ENCODE measurements at places on chromosomes 1 and 21. TPM values are rescaled to one million over a fixed set of nuclear protein-coding genes. Genes with fewer than 3 reads are reported as not detected.

DNA sequence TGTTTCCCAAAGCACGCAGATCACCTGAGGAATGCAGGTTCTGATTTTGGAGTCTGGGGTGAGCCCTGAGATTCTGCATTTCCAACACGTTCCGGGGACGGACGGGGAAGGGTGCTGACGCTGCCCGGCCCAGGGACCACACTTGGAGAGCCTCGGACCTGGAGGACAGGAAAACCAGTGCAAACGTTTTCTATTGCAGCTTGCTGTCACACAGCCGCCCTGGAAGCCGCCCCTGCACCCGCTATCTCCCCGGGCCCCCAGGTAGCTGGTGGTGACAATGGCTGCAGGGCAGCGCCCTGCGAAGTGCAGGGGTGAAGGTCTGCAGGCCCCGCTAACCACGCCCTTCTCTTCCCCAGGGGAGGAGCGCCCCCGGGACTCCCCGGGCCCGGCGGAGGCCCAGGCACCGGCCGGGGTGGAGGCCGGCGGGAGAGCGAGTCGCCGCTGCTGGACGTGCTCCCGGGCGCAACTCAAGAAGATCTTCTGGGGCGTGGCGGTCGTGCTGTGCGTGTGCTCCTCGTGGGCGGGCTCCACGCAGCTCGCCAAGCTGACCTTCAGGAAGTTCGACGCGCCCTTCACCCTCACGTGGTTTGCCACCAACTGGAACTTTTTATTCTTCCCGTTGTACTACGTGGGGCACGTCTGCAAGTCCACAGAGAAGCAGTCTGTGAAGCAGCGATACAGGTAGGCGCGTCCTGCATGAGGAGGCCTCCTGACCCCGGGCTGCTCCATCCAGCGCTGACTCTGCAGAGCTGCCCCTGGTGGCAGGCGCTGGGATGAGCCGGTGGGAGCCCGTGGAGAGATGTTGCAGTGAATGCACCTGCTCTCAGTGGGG, 142.0 kb upstream of the COA6 start:
- peak overlapping the region; percentile 86 for H3K27ac ChIP-seq
- H3K36me3 ChIP-seq, result no peaks in the 10 kb centered on the region
- no peak overlapping the region for H3K4me3 ChIP-seq
- peaks cover 53% of the 10 kb centered on the region for H3K4me1 ChIP-seq
- no peaks in the 10 kb centered on the region for H3K27me3 ChIP-seq

- H3K36me3 ChIP-seq, result no peaks in the 10 kb centered on the region
- peak within 1 kb of the TSS; percentile 31 for H3K4me3 ChIP-seq
- H3K27ac ChIP-seq, result no peak within 1 kb of the TSS
- no peak for DNase-seq
- H3K27me3 ChIP-seq, result peaks cover 97% of the 10 kb centered on the region
- no peaks in the 10 kb centered on the region for H3K4me1 ChIP-seq
Measured at GRCh38 chr1:207454046-207454964, at the start of gene CR2. CR2 (plus strand) TSS chr1:207454328; CDS start chr1:207454419, 91 bp downstream.

- no peak for DNase-seq
- no peak overlapping the region for H3K4me3 ChIP-seq
- no peaks in the 10 kb centered on the region for H3K36me3 ChIP-seq
- H3K27ac ChIP-seq, result no peak overlapping the region
- H3K4me1 ChIP-seq, result no peaks in the 10 kb centered on the region
- H3K27me3 ChIP-seq, result no peaks in the 10 kb centered on the region
Measured at GRCh38 chr1:7257225-7257624, 472.0 kb downstream of the CAMTA1 start.

DNA sequence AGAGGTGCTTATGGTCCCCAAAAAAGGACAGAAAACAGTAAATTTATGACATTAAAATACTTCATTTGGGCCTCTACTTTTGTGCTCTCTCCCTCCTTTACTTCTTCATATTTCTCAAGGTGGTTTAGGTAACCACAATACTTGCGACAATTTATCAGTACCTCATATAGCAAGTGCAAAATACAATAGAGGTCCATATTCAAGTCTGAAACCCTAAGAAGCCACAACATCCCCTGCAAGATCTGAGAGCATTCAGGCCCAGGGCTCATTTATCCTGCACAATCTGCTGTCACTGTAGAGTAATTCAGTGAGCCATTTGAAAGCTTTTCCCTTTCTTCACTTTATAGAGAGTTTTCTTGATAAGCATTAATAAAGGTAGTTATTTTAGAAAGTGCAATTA, 24.2 kb upstream of the ATP6V1G3 start:
- no peak for DNase-seq
- no peaks in the 10 kb centered on the region for H3K27me3 ChIP-seq
- H3K4me3 ChIP-seq, result no peak overlapping the region
- H3K36me3 ChIP-seq, result no peaks in the 10 kb centered on the region
- no peaks in the 10 kb centered on the region for H3K4me1 ChIP-seq

GRCh38 chr1:2446394-2446793, 29.7 kb upstream of the PLCH2 start:
- H3K4me1 ChIP-seq, result no peaks in the 10 kb centered on the region
- H3K27ac ChIP-seq, result no peak overlapping the region
- no peaks in the 10 kb centered on the region for H3K36me3 ChIP-seq

DNA sequence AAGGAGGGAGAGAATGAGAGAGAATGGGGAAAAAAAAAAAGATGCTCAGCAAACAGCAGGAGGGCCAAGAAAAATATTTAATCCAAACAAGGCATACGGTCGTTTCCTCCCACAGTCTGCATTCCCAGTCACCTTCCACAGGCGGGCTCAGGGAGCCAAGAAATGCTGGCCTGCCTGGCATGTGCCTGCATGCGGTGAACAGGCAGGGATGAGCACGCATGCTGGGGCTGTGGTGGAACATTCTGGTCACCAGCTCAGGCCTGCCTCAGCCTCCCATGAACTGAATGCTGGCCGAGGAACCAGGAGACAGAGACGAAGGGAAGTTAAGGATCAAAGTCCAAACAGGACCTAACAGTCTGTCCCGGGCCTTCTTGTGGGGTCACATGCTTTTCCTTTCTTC, 335.3 kb downstream of the ASTN1 start:
- no peaks in the 10 kb centered on the region for H3K36me3 ChIP-seq
- H3K27ac ChIP-seq, result no peak overlapping the region
- H3K27me3 ChIP-seq, result no peaks in the 10 kb centered on the region
- H3K4me1 ChIP-seq, result no peaks in the 10 kb centered on the region
- no peak for DNase-seq

- no peak for DNase-seq
- H3K36me3 ChIP-seq, result no peaks in the 10 kb centered on the region
- H3K4me3 ChIP-seq, result no peak overlapping the region
Measured at GRCh38 chr1:232944347-232944746, 6.1 kb upstream of the NTPCR start.

GRCh38 chr1:5394111-5394510, 598.1 kb downstream of the NPHP4 start:
- no peak for DNase-seq
- H3K4me1 ChIP-seq, result no peaks in the 10 kb centered on the region
- no peaks in the 10 kb centered on the region for H3K27me3 ChIP-seq
- H3K27ac ChIP-seq, result no peak overlapping the region

GRCh38 chr1:195576641-195577040, 1031.6 kb downstream of the KCNT2 start:
- no peaks in the 10 kb centered on the region for H3K4me1 ChIP-seq
- no peak for DNase-seq

DNA sequence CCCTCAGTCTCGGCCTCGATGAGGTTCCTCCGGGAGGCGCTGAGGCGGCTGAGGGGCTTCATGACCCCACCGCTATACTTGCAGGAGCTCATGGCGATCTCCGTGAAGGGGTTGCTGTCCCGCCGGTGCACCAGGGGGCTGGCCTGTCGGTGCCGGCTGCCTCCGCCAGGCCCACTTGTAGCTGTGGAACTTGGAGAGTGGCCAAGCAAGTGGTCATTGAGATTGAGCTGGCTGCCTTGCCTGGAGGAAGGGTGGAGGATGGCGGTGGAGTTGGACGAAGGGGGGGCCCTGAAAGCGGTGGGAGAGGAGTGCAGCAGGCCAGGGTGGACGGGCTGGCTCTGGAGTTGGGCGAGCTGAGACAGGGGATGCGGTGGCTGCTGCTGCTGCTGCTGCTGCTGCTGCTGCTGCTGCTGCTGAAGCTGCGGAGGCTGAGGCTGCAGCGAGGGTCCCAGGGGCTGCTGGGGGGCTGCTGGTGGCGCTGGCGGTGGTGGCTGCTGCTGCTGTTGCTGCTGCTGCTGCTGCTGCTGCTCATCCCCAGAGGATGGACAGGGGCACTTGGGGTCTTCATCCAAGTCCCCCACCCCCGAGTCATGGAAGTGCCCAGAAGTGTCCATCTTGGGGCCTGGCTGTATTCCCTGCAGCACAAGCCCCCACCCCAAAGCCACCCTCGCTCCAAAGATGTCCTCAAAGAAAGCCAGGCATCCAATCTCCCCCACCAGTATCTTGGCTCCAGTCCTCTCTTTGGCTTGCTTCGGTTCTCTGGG, 548 bp downstream of the KCNN3 start:
- H3K4me1 ChIP-seq, result no peaks in the 10 kb centered on the region
- no peaks in the 10 kb centered on the region for H3K36me3 ChIP-seq
- H3K27me3 ChIP-seq, result peaks cover 36% of the 10 kb centered on the region
- H3K4me3 ChIP-seq, result peak overlapping the region; percentile 6

DNA sequence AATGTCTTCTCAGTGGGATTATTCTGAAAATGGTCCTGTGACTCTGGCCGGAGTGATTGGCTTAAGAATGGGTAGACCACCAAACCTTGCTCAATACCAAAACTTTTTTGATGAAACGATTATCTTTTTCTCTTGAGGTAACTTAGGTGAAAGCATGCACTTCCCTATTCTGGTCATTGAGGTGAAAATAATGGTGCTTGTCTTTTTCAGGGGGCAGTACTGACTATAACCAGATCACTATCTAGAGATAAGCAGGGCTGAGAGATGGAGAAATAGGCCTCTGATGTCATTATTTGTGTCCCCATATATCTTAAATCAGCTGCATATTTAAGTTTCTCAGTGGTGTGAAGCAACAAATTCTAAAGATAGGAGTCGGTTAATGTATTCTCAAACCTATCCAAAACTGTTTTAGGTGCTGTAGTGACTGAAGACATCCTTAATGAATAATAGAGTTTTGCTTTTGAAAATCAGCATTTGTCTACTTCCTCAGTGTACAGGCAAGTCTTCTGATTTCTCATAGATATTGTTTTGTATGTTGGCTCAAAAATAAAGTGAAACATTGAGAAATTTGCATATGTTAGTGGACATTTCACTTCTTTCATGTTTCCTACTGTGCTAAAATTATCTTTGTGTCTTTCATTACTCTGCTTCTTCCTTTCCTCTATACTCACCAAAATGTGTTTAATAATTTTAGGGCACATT, 735.3 kb upstream of the ADGRL4 start:
- H3K27me3 ChIP-seq, result no peaks in the 10 kb centered on the region
- no peaks in the 10 kb centered on the region for H3K36me3 ChIP-seq
- H3K4me3 ChIP-seq, result no peak overlapping the region
- H3K4me1 ChIP-seq, result no peaks in the 10 kb centered on the region
- DNase-seq, result no peak
- no peak overlapping the region for H3K27ac ChIP-seq

DNA sequence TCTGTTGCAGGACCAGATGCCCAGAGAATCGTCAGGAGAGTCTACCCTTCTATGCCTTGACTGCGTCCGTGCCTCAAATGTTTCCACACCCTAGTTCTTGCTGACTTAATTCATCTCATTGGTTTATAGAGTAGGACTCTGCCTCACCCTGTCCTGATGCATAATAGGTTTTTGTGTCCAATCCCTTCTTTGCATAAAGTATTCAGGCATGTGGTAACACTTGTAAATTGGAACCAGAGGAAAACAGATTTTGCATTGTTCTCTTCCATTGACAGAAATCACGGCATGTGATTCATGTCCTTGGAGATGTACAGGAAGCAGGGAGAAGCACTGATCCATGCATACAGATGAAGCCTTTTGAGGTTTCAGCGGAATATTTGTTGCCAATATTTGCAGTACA, 29.5 kb downstream of the PLPPR5 start:
- H3K27me3 ChIP-seq, result no peaks in the 10 kb centered on the region
- no peak for DNase-seq
- no peaks in the 10 kb centered on the region for H3K36me3 ChIP-seq
- H3K4me1 ChIP-seq, result no peaks in the 10 kb centered on the region

- no peaks in the 10 kb centered on the region for H3K27me3 ChIP-seq
- no peaks in the 10 kb centered on the region for H3K36me3 ChIP-seq
- H3K27ac ChIP-seq, result no peak overlapping the region
- H3K4me1 ChIP-seq, result peaks cover 9% of the 10 kb centered on the region
- DNase-seq, result no peak
- no peak overlapping the region for H3K4me3 ChIP-seq
Measured at GRCh38 chr1:248802454-248802853, 23.3 kb downstream of the SH3BP5L start.

DNA sequence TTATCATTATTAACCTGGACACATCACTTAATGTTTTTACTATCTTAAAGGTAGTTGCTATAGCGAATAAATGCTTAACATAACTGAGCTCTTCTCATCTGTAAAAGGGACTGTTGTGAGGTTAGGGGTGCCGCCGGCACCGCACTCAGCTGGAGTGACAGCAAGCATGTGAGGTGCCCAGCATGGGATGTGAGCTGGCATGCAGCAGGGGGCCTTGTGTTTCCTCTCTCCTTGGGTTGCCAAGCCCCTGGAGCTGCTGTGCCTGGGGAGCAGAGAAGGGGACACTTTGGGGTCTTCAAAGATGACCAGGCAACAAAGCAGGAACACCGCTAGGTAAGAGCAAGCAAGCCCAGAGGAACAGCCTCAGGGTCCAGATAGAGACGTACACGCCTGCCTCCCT, 2.1 kb upstream of the ZC3H12A start:
- no peaks in the 10 kb centered on the region for H3K36me3 ChIP-seq
- no peak overlapping the region for H3K27ac ChIP-seq
- DNase-seq, result no peak
- H3K4me3 ChIP-seq, result no peak overlapping the region
- peaks cover 5% of the 10 kb centered on the region for H3K4me1 ChIP-seq

DNA sequence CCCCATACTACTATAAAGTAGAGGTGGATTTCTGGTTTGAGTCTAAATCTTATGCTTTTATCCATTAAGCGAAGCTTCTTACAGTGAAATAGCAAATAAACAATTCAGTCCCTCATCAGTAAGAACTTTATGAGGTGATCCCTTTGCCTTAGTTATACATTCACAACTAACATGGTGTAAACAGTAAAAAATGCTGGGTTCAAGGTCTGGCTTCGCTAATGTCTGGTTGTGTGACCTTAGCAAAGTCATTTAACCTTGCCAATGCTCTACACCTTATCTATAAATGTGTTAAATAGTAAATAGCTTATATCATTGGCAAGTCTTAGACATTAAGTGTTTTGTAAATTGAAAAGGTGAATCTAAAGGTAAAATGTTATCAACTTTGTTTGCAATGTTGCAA, 475.4 kb downstream of the LMO4 start:
- no peaks in the 10 kb centered on the region for H3K27me3 ChIP-seq
- H3K4me3 ChIP-seq, result no peak overlapping the region
- H3K4me1 ChIP-seq, result peaks cover 3% of the 10 kb centered on the region
- H3K36me3 ChIP-seq, result no peaks in the 10 kb centered on the region
- DNase-seq, result no peak

GRCh38 chr1:176379626-176380339, 83.2 kb upstream of the PAPPA2 start:
- H3K4me1 ChIP-seq, result peaks cover 9% of the 10 kb centered on the region
- no peaks in the 10 kb centered on the region for H3K27me3 ChIP-seq
- no peak overlapping the region for H3K27ac ChIP-seq
- peak; percentile 1 for DNase-seq

PTGER3 gene
- 1.5 TPM for polyA plus RNA-seq

IGSF5 gene
- polyA plus RNA-seq, result 1.7 TPM

PLEKHN1 gene
- 0.60 TPM for polyA plus RNA-seq

SPRR2E gene
- not detected for polyA plus RNA-seq

C1orf141 gene
- not detected for polyA plus RNA-seq

CTPS1 gene
- 38.0 TPM for polyA plus RNA-seq

Measured in cardiac muscle cell (in vitro differentiated cells and primary cell).